A673 (cell line): ENCODE measurements at places on chromosomes 7 and 10.
A peak's percentile ranks its signal among the peaks of the same experiment; 100 is the strongest.

DNA sequence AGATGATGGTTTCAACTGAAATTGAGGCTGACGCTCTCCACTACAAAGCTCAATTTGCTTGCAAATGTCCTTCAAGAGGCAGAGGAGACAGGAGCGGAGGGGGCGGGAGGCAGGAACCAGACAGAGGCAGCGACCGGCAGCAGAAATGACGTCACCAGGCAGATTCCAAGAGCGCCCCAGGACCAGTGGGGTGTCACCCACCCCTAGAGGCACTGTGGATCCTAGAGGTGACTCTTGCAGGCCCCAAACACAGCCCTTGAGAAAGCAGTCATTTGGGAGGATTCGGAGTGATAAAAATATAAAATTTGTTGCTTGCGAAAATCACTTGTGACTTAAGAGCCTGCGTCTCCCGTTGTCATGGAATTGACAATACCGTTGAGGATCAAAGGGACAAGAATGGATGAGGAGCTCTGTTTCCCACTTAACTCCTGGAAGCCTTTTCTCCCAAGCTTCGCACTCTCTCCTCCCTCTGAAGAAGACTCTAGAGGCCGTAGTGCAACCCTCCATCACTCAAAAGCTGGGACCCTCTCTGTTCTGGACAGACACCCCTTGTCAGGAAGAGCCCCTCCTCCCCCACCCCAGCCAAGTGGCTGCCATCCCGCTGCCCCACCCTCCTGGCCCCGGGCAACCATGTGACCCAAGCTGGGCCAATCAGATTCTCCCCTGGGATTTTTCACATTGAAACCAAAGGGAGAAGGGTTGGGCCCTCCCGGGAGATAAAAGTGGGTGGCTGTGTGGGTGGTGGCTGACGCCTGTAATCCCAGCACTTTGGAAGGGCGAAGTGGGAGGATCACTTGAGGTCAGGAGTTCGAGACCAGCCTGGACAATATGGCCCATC lies 16.3 kb upstream of the SLC29A4 start:
- peak; percentile 28 for DNase-seq

- no peak for DNase-seq
Observed at GRCh38 chr7:71842381-71842780, 569.8 kb downstream of the CALN1 start.

DNA sequence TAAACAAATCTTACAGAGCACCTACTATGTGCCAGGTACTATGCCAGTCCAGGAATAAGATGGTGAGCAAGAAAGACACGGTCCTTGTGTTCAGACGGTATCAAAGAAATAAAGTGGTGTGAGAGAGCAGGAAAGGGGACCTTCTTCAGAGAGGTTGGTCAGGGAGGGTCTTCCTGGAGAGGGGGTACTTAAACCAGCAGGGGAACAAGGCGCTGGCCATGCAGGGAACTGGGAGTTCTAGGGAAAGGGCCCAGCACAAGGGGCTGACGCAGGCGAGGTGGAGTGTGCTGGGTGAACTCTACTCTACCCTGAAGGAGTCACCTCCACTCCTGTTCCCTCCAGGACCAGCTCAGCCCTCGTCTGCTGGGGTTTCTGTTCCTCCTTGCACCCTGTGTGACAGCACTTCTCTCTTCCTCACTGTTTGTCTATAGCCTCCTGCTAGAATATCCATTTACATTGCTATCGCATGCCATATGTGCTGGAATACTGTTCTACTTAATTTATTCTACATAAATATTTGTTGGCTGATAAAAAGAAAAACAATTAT lies 73.5 kb downstream of the AOAH start:
- no peak for DNase-seq

GRCh38 chr10:3054183-3054850 lies 13.0 kb upstream of the PFKP start:
- DNase-seq = no peak

DNA sequence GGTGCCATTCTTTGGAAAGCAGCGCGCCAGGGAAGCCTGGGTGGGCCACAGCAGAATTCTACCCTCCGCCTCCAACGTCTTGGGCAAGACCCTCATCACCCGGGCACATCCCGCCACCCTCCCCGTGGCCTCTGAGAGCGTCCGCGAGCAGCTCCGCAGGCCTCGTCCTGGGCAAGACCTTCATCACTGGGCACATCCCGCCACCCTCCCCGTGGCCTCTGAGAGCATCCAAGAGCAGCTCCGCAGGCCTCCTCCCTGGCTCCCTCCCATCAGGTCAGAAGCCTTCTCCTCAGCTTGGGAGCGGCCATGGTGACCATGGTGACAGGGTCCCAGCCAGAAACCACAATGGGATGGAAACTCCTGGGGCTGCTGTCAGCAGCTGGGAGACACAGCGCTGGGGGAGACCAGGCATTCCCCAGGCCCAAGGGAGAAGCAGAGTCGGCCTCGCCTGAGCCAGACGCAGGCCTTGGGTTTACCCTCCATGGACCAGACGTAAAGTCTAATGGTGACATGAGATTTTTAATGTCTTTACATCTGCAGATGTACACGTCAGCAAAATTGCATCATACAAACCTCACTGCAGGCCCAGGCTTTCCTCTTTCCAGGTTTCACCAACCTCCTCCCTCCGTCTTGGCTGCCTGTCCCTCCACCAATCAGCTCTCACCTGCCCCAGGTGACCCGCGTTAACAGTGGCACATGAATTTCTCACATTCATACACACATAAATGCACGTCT lies 55.1 kb upstream of the PPP2R2D start:
- no peak for DNase-seq

DNA sequence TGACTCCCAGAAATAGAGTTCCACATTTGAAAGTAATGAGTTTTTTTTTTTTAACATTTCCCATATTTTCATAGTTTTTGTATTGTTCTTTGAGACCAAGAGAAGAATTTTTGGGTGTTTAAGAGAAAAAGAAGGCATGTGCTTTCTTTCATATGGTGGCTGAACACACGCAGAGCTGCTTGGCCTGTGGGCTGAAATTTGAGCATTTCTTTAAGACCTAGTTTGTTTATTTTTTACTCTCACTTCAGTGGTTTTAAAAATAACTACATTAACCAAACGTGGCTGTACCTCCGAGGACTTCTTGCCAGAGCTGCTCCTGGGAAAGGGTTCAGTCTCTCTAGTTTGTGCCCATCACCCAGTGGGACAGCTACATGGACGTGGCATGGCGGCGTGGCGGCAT lies 58.3 kb downstream of the INPP5A start:
- no peak for DNase-seq

DNA sequence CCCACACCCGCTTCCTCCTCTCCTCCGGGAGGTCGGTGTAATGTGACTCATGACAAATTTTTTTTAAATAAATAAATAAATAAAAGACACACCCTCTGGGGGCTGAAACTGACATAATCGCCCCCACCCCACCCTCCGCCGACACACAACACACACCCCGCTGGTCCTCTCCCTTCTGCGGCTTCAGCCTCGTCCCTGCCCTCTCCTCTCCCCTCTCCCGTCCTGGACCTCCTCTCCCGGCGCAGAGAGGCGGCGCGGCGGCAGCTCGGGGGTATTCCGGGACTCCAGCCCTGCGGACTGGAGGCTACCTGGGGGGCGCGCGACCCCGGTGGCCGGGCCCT lies 686 bp downstream of the ABI1 start:
- peak; percentile 78 for DNase-seq

DNA sequence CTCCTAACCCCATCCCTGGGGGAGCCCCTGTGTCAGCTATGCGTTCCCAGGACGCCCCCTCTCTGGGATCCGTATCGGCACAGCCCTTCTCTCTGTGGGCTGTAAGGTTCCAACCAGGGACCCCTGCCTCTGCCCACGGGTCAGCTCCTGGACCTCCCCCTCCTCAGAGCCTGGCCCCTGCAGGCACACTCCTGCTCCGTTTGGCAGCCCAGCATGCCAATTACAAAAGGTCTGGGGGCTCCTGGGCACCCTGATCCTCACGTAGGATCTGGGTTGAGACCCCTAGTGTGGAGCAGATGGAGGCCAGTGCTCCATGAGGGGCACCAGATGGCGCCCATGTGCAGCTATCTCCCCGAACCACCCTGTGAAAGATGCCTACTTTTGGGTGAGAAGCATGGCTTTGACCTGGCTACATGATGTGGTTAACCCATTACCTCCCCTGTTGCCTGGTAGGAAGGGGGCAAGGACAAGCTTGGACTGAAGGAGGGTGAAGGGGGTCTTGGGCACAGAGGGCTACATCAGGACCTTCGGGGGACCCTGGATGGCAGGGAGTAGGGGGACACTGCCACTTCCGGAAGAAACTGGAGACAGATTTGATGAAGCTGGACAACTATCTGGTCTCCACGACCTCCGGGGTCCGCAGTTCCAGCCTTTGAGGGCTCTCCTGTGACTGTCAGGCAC lies 9.0 kb downstream of the TACR2 start:
- DNase-seq = peak; percentile 64

DNA sequence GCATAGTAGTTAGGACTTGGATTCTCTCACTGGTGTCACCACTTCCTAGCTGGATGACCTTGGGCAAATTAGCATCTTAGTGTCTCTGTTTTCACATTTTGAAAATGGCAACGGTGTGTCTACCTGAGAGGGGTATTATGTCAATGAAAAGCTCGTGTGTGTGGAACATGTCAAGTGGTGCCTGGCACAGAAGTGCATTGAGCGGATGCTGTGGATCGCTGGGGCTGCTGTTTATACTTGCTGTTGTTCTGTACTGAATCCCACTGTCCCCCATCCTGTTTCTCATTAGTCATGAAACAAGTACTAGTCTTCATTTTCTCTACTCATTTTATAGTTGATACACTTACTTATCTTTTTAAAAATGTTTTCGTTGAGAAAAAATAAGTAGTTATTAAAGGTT lies 26.1 kb downstream of the RBM33 start:
- DNase-seq = no peak

- no peak for DNase-seq
Observed at GRCh38 chr7:78746301-78746700, 707.2 kb downstream of the MAGI2 start.

DNA sequence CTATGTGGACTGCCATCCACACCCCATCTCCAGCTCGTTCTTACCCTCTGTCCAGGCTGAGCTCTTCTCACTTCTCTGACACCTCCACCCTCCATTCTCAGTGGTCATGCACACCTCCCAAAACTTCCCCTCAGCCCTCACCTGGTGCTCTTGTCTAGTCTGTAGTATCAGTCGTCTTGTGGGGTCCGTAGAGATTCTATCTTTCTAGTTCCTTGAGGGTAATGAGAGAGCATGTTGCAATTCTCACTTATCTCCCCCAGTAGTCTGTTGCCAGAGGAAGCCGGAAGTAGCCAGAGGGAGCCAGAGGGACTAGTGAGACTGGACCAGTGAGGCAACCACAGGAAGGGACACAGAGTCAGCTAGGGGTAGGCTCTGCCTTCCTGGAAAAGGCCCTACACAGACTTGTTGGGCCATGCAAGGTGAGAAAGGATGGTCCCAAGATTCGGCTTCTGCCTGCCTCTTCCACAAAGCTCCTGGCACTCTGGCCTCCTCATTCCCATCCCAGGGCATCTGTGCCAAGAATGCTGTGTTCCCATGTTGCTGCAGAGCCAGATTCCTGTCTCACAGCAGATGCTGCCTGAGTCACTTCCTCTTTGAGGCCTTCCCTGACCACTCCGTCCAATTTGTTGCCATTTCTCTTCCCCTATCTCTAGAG lies 50.6 kb upstream of the DUSP5 start:
- DNase-seq = peak; percentile 60

DNA sequence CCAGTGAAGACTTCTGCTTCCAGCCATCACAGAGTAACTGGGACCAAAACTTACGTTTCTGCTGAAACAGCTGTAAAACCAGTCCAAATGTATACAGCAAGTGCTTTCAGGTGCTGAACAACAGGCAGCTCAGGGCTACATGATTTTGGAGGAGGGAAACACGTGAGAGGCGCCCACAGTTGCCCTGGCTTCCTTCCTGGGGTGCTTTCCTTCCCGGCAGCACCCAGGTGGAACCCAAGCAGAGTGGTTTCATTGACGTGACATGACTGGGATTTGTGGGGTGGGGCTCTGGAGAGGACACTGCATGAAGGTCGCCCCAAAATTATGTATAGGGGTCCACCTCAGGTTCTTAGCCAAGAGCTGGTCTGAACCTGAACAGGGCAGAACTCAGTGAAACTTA lies 34.2 kb downstream of the IL2RA start:
- no peak for DNase-seq

DNA sequence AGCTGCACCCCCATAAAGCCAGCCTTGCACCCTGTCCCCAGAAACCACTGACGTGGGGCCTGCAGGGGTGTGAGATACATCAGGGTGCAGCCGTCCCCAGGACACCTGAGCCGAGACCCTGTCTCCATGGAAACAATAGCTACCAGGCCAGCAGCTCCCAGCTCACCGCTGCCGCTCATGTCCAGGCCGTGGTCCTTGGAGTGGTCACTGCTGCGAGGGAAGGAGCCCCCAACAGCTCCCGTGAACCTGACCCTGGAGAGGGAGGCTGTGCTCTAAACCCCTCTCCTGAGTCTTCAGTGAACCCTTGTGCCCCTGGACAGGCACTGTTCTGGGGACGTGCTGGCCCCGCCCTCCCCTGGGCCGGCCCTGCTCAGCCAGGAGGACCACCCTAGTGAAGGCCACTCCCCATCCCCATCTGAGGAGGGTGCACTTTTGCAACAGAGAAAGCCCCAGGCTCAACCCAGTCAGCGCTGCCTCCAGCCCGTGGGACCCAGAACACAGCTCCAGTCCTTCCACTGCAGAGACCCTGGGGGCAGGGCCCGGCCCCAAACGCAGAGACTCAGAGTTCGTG lies 19.6 kb upstream of the INPP5A start:
- DNase-seq = no peak

- DNase-seq = no peak
Observed at GRCh38 chr7:35495844-35496243, 199.1 kb downstream of the HERPUD2 start.

GRCh38 chr10:88196291-88196690 lies 332.9 kb downstream of the PTEN start:
- DNase-seq = no peak
